ENCODE measurements at places on chromosomes 2 and 18.

GRCh38 chr2:60376252-60376651, 177.2 kb downstream of the BCL11A start:
- peak; percentile 51 for DNase-seq

DNA sequence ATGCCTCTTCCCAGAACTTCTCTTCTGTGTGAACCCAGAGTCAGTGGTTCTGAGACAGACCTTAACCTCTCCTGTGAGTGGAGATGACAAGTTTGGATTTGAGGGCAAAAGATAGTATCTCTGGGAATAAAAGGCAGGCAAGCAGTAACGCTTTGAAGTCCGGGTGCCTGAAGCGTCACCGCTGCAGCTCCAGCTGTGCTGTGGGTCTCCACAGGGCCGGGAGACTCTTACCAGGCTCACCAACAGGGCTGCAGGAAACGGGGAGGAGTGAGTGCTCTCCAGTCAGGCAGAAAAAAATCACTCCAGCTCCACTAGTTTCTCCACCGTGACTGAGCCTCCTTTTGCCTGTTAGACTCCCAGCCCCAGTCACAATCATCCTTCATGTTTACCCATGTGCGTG, 79.7 kb upstream of the MAP4K4 start:
- DNase-seq: no peak

DNA sequence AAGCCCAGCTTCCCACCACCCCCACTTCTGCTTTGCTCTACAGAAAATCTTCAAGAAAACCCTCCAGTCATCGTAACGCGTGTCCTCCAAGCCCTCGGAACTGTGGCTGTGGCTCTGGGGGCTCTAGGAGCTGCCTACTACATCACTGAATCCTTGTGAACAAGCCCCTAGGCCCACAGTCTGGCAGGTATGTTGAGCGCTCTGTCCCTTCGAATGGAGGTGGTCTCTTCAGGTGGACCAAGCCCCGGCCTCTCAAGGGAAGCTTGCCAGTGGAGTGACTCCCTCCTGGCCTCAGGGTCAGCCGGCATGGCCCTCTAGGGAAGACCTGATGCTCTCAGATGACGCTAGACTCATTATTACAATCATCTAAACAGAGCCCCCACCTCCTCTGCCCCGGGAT, 6.7 kb downstream of the SPATA3 start:
- DNase-seq: no peak

DNA sequence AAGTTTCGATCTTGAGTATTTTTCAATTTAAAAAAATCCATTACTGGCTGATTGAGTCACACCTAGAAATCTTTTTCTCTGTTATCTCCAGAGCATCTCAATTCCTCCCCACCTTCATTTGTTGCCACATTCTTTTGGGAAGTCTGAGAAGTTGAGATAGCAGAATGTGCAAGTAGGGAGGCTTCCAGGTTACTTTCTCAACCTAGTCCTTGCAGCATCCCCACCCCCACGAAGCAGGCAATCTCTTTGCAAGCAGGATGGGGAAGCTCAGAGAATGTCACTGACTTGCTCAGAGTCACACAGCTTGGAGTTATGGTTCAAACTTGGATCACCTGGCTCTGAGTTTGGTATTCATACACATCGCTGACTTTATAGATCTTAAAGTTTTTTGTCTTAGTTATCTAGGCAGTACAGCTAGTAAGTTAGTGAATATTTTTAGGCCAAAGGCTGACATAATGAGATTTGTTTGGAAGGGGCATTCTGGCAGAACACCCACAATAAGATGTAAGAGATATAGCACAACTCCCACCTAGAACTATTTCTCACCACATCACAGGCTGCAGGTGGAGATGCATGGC, 25.9 kb upstream of the LCLAT1 start:
- peak; percentile 22 for DNase-seq

DNA sequence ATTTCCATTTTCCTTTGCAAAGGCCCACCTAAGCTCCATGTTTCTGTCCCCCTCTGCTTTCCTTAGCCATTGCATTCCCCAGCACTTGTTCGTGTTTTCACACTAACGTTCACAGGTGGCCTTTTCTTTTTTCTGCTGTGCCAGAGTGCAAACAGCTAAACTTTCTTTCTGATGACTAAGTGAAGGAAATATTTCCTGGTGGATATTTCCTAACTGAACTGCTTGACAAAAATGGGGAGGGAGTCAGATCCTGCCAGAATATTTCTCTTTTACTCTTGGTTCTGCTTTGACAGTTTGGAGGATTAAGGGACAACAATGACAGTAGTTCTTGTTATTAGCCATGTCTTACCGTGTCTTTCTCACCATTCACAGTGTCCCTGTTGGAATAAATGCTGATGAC, 344.0 kb downstream of the ARHGAP15 start:
- no peak for DNase-seq

DNA sequence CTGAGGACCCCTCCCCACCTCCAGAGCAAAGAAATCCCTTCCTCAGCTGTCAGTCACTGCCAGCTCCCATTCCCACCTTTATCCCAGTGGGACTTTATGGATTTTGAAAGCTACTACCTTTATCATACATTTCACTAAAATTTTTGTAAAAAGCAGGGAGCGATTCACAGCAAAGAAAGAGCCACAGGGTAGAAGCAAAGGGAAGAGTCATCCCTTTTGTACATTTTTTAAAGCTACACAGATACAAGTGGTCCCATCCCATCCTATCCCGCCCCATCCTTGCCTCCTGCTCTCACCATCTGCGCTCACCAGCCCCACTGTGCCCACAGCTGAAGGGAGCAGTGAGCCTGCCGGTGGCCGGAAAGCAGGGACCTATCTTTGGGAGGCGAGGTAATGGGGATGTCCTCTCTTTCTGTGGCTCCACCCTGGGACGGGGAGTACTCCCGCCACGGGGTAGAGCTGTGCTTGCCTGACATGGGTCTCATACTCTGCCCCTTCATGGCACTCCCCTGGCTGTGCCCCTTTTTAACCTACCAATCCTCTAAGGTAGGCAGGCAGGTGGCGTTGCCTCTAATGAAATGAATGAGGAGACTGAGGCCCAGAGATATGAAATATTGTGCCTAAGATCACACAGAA, 13.2 kb downstream of the SH2D6 start:
- DNase-seq: no peak

DNA sequence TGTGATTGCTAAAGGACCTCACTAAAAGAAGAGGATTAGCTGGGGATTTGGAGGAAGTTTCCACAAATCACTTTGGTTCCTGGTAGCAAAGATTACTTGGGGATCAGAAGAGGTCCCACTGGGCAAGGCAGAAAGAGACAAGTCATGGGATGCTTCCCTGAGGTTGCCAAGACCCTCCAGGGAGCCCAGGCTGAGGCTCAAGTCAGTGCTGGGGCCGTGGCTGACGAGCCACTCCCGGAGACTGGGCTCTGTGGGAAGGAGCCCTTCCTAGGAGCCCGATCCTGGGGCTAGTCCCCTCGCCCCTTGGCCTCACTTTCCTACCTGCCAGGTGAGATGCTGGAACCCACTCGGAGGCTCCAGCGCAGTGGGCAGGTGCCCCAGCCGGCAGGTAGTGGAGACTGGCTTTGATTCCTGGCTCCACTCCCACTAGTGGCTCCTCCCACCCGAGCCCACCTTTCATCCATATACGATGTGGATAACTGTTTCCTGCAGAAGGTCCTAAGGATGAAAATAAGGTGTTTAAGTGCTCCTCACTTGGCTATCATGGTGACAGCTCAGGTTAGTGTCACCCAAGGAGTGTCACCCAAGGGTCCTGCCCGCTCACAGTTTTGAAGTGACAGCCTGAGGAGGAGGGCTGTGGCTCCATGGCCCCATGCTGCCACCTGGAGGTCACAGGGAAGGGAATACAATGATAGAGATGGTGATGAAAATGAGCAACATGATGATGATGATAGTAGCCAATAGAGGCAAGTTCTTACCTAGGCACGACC, 100.5 kb downstream of the CAPN13 start:
- DNase-seq: peak; percentile 21

GRCh38 chr2:80169811-80170594, 134.5 kb downstream of the LRRTM1 start:
- DNase-seq: no peak

DNA sequence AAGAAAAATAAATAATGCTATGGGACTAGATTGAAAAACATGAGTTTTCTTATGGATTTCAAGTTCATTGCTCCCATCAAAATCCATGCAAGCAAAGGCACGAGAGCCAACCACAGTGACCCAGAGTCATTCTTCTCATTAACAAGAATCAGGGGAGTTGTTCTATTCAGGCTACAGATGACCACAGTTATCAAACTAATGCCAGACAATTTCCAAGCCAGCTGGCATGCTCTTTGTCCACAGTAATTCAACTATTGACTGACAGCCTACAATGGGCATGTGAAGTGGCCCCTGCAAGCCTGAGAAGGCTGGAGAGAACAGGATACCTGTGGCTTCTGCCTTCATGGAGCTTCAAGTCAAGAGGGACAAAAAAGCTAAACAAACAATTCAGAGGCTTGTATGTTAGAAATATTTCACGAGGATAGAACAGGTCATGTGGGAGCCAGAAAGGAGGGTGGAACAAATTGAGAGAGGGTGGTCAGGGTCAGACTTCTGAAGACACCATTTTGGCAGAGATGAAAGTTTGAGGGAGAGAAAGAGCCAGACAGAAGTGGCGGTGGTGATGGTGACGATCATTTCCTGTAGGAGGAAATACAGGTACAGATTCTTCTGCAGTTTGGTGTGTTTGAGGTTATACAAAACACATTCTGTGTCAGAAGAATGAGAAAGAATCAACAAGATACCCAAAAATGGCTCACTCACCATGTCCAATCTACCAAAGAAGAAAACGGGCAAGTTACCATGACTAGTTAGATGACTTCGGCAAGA, 732.4 kb downstream of the RNF144A start:
- no peak for DNase-seq

GRCh38 chr2:72133721-72134407, 13.8 kb downstream of the CYP26B1 start:
- no peak for DNase-seq

- no peak for DNase-seq
Measured at GRCh38 chr2:11869391-11869991, 123.1 kb downstream of the LPIN1 start.

DNA sequence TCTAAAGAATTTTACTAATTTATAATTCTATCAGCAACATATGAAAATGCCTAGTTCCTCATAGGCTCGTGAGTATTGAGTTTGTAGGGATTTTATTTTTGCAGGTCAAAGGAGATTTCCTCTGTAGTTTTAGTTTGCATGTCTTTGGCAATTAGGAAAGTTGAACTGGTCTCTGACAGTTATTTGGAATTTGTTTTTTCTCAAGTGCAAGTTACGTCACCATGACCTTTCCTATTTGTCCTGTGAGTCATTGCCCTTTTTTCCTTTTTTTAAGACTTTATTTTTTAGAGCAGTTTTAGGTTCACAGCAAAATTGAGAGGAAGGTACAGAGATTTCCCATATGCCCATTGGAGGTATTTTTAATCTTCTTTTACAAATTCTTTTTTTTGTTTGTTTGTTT, 29.0 kb downstream of the RAMP1 start:
- DNase-seq: no peak

GRCh38 chr2:197904446-197904845, 100.1 kb downstream of the PLCL1 start:
- no peak for DNase-seq

Measured in CMK (cell line).